Amniotic stem cell (primary cell): ENCODE measurements at places on chromosomes 16 and 17.

DNA sequence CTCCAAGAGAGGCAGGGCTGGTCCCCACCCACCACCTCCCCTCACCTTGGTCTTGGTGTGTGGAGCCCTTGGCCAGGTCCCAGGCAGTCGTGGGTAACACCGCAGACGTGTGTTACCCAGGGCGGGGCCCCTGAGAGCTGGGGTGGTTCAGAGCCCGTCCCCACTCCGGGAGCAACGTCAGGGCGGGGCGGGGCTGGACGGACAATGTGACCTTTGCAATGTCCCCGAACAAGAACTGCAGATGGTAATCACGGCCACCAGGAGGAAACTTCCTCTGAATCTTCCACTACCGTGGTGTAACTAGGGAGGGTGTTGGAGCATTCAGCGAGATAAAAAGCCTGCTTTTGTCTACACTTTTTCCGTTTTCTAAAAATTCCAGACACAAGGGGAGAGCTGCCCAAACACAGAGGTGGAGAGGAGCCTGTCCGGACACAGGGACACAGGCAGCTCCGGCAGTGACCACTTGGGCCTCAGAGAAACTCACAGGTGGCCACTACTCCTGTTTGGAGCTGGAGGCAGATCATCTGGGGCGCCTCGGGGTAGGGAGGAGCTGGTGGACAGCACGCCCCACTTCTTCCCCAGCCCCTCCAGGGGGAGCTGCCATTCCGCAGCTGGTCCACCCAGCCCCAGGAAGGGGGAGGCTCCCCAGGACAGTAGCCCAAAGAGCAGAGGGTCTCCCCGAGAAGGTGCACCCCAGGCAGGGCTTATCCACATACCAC is 14.2 kb upstream of the SLC38A10 start:
- no peak for DNase-seq

GRCh38 chr16:23729503-23730424 is 16.7 kb upstream of the ERN2 start:
- DNase-seq, result no peak

- no peak for DNase-seq
These were observed 14.8 kb downstream of the CLEC16A start for GRCh38 chr16:10959161-10959560.

- no peak for DNase-seq
These were observed 1.3 kb upstream of the ACLY start for GRCh38 chr17:41919840-41920579.

DNA sequence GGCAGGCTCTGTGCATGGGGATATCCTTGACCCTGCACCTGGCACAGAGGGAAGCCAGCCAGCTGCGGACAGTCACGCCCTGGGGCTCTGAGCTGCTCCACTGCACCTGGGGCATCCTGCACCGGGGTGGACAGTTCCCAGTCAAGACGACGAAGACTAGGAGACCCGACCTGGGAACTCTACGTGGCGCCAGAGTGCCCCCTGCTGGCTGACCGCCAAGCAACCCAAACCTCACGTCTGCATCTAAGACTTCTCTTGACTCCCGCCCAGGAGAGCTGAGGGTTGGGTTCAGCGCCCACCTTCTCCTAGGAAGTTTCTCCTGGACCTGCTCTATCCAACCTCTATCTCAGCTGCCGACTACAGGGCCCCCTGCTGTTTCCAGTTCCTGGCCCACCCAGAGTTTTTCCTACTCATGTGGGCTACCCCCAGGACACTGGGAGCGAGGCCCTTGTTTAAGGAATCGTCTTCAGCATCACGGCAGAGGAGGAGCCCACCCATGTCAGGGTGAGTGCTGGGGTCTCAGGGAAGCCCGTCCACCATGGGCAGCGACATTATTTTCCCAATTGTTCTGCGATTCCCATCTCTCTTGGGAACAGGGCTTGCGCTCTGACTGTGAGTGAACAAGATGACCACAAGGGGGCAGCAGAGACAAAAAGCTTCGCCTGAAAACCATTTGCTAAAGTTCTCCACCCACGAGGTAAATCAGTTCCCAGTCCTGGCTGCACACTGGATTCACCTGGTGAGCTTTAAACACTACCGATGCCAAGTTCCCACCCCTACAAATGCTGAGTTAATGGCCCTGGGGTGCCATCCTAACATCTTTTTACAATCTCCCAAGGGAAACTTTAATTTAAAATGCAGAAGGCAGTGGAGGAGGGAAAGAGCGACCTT is 29.3 kb downstream of the TLE7 start:
- DNase-seq, result peak; percentile 42
